ENCODE measurements at places on chromosomes 12 and 14.

DNA sequence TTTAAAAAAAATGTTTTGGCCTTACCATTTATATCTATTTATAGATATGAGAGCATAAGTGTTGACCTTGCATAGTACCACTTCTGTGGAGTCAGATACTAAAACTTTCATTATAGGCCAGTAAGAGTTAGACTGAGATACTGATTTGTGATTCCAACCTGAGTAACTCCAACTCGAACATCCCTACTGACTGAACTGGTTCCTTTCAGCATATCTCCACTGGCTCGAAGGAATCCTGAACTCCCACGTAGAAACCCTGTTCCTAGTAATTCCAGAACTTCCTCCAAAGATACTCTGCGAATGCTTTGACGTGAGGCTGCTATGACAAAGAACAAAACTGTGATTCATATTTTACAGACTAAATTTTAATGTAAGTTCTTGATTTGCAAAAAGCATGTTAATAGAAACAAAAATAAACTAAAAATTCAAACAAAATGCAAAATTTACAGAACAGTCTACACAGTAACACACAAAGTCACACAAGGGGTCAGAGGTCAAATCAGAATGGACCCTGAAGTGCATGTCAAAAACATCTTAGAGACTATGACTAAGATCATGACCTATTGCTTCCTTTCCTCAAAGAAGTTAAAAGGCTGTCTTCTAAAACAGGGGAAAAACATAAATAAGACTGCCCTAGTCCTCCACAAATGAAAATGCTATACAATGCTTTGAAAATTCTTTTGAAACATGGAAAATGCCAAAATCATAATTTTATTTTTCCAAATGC lies 31.5 kb downstream of the HEATR5A start:
- DNase-seq: no peak

DNA sequence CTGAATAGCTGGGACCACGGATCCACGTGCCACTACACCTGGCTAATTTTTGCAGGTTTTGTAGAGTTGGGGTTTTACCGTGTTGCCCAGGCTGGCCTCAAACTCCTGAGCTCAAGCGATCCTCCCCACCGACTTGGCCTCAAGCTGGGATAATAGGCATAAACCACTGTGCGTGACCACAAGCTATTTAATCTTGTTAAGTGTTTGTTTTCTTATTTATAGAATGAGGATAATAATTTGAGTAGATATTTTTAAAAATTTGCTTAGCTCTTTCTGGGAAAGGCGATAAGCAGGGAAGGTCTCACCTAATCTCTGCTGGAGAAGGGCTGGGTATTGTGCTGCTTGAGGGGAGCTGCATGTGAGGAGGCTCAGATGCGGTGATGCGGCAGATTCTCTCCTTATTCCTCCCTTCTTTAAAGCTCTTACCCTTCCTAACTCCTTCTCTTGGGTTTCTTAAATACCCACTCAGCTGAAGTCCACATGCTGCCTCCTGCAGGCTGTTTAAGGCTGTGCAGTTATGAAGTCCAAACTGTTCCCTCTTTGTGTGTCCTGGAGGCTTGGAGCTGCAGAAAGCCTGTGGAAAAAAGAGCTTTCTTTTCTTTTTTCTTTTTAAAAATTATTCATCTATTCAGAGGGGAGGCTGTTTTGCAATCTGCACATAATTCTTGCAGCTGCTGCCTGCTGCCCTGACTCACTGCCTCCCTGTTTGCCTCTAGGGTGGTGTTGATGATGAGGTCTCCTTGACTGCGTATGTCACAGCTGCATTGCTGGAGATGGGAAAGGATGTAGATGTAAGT lies 37.9 kb downstream of the A2ML1 start:
- peak; percentile 36 for DNase-seq

DNA sequence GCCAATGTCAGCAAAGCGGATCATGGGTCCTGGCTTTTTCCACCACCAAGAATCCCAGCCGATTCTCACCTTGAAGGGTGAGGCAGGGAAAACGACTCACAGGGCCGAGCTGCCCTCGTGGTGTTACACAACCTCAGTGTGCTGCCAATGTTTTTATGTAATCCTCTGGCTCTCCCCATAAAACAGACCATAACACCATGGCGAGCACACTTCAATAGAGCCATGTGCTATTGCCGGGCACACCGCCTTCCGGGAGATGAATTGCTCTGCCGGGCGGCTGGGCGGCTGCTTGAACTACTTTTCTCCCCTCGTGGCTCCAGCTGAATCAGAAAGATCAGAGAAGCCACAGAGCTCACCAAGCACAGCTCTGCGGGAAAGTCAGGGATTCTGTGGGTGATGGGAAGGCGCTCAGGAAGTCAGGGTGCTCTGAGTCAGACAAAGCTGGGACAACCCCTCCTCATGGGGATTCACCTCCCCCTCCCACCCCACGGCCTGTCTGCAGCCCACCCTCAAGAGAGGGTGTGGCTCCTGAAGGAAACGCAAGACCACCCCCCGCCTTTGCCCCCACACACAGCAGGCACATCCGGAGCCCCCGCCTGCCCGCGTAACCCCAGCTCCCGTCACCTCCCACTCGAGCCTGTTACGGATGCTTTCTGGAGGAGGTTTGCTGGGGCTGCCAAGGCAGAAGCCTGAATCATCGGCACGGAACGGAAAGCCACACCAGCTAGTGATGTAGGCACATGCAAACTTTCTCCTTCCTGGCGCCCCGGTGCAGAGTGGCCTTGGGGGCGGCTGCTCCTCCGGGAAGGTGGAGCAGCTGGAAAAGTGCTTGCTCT lies 1.8 kb downstream of the GALNT9 start:
- peak; percentile 53 for DNase-seq

- no peak for DNase-seq
Measured at GRCh38 chr12:84920331-84920730, 7.7 kb upstream of the SLC6A15 start.

GRCh38 chr12:107748472-107748871 lies 12.5 kb downstream of the PRDM4 start:
- DNase-seq: peak; percentile 48

DNA sequence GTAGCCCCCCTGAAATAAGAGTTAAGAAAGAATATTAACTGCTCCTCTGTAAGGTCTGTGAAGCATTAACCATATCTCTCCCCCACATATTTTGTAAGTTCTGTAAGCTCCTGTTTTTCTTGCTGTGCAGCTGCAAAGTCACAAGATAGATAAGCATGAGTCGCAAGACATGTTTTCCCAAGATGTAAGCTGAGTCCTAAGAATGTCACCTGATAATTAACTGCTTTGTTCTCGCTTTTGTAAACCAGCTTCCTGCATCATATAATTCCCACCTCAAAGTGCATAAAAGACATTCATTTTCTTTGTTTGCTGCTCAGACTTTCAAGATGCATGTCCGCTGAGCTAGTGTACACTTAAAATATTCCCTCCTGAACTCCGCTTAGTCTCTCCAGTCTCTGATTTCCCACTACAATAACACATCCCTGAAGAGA lies 27.0 kb upstream of the PHC1 start:
- DNase-seq: no peak

DNA sequence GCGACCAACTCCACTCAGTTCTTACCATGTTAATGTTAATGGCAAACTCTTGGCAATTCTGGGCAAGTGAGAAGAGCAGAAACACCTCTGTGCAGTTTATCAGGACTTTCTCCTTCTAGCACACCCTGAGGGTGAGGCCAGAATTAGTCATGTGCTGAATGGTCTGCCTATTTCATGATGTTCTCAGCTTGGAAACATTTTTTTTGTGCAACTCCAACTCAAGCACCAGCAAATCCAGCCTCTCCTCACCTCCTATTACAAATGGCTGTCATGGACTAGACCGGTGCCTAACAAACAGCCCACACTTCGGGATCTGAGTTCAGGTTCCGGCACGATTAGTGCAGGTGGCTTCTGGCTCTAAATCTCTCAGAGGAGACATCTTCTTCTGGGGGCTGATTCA lies 246.0 kb downstream of the ZFP36L1 start:
- DNase-seq: peak; percentile 78

GRCh38 chr14:33390335-33390734 lies 451.7 kb downstream of the NPAS3 start:
- no peak for DNase-seq

DNA sequence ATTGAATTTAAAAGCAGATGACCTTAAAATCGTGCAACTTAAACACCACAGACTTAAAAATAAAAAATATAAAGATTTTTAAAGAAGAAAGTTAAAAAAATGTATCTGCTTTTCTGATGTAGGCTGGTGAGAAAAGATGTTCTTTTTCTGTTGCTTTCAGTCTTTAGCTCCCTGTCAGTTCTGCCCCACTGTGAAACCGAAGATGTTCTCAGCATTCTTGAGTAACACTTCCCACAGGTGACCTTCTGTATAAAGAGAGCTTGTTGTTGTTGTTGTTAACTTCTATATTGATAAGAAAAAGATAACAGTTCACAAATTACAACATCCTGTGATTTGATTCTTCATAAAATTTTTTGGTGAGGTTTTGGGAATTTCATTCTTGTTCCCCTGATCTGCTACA lies 377.9 kb upstream of the RGS6 start:
- no peak for DNase-seq

GRCh38 chr12:118354903-118355302 lies 17.8 kb downstream of the TAOK3 start:
- DNase-seq: no peak

GRCh38 chr14:48430805-48431204 lies 755.4 kb upstream of the MDGA2 start:
- no peak for DNase-seq

DNA sequence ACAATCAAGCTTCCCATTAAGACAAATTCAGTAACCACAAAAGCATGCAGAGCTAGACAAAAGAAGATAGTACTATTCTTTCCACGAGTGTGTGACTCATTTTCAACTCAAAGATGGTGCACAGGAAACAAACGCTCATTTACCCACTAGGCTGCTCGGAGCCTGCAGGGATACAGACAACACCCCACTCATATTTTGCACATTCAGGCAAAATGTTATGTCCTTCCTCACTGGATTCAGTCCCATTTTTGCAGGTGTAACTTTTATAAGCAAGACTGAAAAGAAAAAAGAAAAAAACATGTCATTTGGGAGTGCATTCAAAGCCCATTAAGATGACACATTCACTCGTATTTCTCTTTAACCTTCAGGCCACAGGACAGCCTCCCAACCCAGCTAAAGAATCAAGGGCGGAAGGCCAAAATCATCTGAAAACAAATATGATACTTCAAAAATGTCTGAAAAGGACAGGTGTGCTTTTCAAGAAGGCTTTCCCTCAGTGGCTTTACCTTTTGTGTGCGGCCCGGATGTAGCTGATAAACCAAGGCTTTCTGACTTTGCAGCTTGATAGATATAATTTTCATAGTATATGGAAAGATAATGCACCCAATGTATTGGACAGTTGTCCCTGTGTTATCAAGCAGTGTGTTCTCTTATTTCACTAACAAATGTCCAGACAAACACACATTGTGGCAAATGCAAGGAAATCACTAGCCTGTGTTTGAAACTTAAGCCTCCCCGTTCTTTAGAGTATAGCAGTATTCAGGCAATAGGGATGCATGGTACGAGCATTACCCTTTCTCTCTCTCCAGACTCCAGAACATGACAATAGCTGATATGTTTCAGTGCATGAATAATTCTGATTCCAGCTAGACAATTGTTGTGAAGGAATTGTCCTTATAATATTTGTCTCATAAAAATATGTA lies 147.8 kb upstream of the KRR1 start:
- DNase-seq: peak; percentile 45

DNA sequence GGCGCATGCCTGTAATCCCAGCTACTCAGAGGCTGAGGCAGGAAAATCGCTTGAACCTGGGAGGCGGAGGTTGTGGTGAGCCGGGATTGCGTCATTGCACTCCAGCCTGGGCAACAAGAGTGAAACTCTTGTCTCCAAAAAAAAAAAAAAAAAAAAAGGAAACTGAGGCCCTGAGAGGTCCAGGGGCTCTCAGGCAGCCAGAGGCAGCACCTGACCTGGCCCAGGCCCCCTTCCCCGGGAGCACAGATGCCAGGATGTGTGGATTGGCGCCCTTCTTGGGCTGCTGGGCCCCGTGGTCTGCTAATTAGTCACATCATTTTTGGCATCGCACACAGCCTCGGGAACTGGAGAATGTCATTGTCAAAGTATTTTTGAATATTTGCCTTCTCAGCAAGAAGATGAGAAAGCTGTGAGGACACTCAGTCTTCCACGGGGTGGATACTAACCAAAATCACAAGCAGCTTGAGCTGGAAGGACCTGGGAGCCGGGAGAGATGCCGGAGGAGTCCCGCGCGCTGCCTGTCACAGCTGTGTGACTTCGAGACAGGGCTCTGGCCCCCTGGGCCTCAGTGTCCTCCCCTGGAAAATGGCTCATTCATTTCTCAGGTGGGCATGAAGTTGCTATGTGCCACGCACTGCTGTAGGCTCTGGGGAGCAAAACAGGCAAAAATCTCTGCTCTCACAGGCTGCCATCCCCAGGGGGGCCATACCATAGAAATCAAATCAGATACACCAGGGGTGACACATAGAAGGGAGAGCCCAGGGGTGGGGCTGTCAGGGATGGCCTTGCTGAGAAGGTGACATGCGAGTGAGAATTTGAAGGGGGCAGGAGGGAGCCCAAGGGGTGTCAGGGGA lies 12.5 kb upstream of the RCOR1 start:
- no peak for DNase-seq

GRCh38 chr12:96120359-96121100 lies 73.6 kb upstream of the ELK3 start:
- no peak for DNase-seq

GRCh38 chr14:54322246-54322645 lies 74.6 kb upstream of the CDKN3 start:
- DNase-seq: no peak
